ENCODE measurements at places on chromosomes 12 and 14.

GRCh38 chr14:76867516-76868453 is 41.6 kb downstream of the LRRC74A start:
- DNase-seq: peak; percentile 29

DNA sequence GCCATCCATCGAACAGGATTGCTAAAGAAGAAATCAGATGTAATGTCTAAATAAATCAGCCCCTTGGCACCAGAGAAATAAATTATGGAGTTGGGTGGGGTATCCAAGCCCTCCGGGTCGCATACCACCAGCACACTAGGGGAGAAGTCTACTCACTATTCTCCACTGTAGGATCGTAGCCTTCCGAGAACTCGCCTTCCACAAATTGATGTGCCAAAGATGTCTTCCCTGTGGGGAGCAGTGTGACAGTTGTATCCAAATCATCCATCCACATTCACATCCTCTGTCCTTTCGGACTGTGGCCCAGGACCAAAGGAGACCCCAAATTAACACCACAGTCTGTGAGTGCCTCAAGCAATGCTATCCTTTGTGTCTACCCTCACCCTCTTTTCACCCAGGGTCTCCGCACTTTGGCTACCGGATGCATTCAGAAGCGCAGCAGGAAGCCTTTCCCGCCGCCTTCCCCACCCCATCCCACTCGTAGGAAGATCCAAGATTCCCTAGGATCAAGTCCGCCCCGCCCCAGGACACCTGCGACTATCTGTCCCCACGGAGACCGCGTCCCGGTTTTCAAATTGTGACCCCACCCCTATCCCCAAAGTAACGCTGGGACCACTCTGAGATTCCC is 786 bp downstream of the RHEBL1 start:
- DNase-seq: no peak

- no peak for DNase-seq
These were observed 56.5 kb upstream of the CFL2 start for GRCh38 chr14:34770901-34771300.

- no peak for DNase-seq
These were observed 63.5 kb downstream of the DYRK2 start for GRCh38 chr12:67712011-67712410.

DNA sequence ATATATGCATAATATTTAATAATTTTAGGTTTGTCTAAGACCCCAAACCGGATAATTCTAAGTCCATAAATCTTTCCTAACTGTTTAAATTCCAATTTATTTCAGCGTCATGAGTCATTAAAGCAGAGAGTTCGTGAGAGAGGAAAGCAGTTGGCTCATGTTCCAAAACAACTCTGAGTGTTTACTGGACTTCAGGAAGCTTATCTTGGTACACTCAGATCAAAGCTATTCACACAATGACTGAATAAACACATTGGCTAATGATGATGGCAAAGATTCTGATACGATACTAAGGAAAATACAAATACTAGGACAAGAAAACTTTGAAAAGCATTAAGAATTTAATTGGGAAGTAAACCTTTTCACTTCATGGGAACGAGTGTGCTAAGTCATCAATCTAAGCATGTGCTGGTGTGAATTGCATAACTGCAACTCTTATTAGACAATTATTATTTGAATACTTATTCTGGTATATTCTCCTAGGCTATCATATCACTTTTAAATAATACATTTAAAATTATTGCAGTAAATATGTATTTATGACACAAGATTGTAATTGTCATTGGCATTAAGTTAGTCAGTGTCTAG is 34.8 kb upstream of the CLEC14A start:
- no peak for DNase-seq

- no peak for DNase-seq
These were observed 95.0 kb downstream of the TGFB3 start for GRCh38 chr14:75886636-75887348.

DNA sequence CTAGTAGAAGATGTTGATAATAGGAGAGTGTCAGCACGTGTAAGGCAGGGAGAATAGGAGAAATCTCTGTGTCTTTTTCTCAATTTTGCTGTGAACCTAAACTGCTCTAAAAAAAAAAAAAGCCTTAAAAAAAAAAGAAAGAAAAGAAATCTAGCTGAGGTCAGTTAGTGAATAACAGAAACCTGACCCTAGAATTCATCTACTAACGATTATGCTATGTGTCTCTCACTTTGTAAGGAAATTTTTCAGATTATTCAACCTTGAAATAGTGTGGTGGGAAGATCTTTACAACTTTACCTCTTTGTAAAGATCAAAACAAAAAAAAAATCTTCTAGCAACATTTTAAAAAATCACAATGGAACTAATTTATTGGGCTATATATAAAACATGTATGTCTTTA is 995.7 kb downstream of the GALC start:
- DNase-seq: no peak

DNA sequence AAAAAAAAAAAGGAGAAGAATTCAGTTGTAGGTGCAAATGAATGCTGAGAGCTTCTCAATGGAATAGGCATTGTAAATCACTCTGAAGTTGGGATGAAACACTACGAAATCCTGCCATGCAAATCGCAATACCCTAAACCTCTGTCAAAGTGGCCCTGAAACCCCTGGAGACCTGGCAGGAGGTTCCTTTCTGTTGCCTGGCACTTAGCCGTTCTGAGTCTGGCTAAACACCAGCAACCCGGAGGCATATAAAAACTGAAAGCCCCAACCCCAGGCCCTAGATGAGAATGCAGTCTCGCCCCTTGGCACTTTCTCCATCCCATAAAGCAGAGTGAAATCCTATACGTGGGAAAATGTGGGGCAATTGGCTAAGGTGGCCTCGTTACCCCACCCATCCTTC is 151.5 kb upstream of the PARP11 start:
- no peak for DNase-seq

DNA sequence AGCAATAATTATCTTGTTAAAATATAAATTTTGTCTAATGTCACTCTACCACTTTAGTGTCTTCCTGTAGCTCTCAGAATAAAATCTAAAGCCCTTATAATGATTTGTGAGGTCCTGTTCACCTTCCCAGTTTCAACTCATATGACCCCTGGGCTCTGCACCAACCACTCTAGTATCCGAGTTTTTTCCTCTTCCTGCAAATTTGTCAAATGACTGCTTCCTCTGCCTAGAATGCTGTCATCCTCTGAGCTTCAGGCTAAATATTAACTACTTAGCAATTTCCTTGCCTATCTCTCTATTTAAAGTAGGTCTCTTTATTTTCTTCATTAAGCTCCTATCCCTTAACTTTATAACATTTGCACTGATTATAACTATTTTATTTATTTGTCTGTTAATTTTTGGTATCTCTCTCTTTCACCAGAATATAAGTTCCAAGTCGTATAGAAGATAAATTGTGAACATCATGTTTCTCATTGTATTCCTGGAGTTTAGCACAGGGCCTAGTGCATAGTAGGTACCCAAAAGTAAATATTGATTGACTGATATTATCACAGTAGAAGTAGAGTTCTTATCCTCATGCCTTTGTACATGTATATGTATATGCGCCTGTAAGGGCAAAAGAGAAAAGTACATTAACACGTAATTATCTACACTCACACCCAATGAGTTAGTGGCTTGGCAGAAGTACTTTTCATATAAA is 196.0 kb downstream of the BCAT1 start:
- no peak for DNase-seq

DNA sequence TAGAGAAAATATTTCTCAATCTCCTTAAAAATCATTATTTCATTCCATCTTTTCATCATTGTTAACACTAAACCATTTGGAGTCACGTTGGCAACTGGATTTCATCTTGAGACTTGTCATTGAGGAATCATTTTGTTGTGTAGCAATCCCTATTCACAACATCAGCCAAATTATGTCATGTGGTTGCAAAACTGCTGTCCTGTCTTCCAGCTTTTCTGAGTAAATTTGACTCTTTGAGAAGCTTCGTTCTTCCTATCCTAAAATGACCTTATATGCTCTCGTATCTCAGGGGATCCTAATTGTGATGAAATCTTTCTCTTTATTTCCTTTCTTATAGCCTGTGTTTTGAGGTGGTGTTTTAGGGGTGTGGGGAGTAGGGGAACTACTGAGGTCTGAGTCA is 30.6 kb upstream of the KICS2 start:
- no peak for DNase-seq

DNA sequence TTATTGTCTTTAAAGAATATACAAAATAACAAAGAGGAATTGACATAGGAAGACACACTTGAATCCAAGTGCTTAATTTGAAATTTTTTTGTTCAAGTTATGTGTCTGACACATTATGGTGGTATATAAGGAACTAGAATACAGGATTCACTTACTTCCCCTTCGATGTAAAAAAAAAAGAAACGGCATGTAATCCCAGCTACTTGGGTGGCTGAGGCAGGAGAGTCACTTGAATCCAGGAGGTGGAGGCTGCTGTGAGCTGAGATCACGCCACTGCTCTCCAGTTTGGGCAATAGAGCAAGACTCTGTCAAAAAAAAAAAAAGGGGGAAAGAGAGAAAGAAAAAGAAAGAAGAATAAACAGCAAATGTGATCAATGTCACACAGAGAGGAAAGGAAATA is 8.9 kb downstream of the CLEC12A start:
- no peak for DNase-seq

- DNase-seq: no peak
These were observed 22.5 kb downstream of the SH2B3 start for GRCh38 chr12:111428081-111428727.

DNA sequence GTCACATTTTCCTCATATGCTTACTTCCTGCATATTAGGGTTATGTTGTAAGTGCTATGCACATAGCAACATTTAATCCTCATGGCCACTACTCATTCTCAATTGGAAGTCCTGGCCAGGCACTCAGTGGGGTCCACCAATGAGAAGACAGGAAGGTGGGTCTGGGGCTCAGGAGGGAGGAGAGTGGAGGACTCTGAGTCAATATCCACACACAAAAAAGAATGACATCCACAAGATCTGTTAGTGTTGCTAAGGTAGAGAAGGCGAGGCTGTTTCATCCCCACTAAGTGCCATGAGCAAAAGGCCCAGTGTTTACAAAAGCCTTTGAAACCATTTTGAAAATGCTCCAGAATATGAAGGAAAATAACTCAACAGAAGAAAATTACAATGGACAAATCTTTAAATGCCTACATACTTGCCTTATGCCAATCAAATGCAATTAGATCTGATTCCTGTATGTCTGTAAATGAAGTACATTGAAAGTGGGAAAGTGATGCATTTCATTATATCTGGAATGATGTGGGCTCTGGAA is 53.9 kb downstream of the EID3 start:
- DNase-seq: no peak

DNA sequence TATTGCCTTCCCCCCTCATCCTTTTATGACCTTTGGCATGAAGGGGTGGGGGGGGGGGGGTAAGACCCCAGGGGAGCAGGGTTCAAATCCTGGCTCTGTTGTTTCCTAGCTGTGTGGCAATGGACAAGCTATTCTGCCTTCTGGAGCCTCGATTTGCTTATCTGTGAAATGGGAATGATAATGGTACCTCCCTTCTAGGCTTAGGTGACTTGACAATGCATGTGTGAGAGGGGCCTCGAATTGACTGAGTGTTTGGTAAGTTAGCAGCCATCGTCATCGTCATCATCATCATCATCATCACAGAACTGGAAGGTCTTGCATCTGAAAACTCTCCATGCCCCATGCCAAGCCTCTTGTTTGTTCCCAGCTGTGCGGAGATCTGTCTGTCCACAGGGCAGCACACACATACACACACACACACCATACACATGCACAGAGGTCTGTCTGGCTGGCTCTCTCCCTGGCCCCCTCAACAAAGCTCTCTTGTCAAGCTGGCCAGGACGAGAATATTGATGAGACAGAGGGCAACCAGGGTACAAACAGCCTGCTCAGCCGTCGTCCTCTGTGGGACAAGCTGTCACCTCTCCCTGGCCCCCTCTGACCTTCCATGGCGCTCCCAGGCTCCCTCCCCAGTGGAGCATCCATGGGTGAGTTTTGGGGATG is 5.9 kb upstream of the SDS start:
- DNase-seq: no peak

- DNase-seq: no peak
These were observed 65.8 kb downstream of the RESF1 start for GRCh38 chr12:32024884-32025592.

Measured in stimulated activated CD4-positive, alpha-beta T cell treated with anti-CD3 and anti-CD28 coated beads, Interleukin-2, amount 100 ng/mL, for 24 hours (primary cell).